ENCODE measurements at places on chromosomes 2 and 18. TPM values are rescaled to one million over a fixed set of nuclear protein-coding genes. Genes with fewer than 3 reads are reported as not detected.

TNFRSF11A gene
- 0.16 TPM for total RNA-seq

RFTN2 gene
- not detected for total RNA-seq

MALT1 gene
- 32.1 TPM for total RNA-seq

GKN2 gene
- not detected for total RNA-seq

ADD2 gene
- total RNA-seq, result 0.04 TPM

CLEC4F gene
- total RNA-seq, result not detected
